ENCODE measurements at places on chromosomes 1 and 21. TPM values are rescaled to one million over a fixed set of nuclear protein-coding genes. Genes with fewer than 3 reads are reported as not detected.

- DNase-seq = no peak
These were observed 130.7 kb downstream of the GIPC2 start for GRCh38 chr1:78176448-78176847.

DNA sequence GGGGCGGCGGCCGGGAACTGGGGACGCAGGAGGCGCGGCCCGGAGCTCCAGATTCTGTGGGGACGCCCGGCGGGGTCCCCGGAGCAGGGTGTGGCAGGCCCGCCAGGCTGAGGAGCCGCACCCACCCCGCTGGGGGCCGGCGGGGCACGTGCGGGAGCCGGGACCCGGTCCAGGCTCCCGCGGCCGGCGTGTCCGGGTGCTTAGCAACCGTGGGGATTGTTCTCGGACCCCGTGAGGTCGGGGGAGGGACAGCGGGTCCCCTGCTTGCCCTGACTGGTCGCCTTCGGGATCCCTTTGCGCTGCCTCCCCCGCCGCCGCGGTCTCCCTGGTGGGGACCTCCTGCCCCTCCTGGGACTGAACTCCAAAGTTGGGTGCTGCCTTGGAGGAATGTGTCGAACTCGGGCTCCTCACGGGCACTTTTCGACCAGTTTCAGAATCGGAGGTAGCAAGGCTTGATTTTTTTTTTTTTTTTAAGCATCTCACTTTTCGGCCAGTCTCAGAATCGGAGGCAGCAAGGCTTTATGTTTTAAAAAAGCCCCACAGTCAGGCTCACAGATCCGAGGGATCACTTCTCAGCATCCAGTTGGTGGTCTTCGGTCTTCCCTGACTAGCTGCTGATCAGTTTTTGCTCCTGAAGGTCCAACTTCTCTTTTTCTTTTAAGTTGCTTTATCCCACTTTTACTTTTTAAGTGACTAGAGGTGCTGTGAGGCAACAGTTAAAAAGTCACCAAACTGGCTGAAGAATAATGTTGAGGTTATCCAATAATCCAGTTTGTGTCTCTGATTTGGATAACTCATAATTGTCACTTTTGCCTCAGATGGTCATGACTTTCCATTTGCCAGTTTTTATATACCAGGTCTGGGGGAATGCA, 648 bp downstream of the FAM76A start:
- no peak for DNase-seq

DNA sequence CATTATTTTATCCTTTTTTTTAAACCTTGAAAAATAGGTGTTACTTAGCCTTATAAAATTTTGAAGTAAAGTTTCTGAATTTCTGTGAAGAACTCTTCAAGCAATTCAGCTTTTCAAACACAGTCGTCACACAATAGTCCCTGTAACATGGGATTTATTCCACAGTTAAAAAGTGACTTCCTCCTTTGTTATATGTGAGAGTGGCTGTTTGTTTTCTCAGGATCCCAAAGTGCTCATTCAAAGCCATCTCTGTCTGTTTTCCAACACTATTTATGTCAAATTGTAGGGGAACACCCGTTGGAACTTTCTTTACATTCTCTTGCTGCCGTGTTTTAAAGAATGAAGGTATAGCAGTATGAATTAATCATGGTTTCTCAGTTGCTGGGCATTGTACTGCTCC, 80.8 kb upstream of the GPR52 start:
- no peak for DNase-seq

Gene TDRD10
- total RNA-seq = 28.0 TPM

DNA sequence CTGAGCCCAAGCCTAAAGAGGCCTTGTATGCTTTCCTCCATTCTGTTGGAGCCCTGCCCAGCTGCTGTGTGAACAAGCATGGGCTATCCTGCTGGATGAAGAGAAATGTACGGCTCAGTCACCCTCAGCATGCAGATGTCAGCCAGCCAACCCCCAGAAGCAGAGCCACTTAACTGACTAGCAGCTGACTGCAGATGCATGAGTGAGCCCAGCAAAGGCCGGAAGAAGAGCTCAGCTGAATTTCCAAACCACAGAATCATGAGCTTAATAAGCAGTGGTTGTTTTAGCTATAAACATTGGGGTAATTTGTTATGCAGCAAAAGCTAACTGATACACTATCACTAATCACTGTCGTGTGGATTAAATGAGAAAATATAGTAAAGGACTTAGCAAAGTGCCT, 39.0 kb downstream of the FOXO6 start:
- no peak for DNase-seq

GRCh38 chr1:117365350-117366176, 1.7 kb upstream of the MAN1A2 start:
- no peak for DNase-seq

- no peak for DNase-seq
These were observed 123.9 kb downstream of the ST6GALNAC3 start for GRCh38 chr1:76198452-76198851.

All from thoracic aorta (tissue), 2 donors.